ENCODE measurements at places on chromosomes 11 and 22.

GRCh38 chr11:289398-289711, 429 bp downstream of the PGGHG start:
- DNase-seq, result no peak

GRCh38 chr22:22507743-22508273, 734 bp downstream of the ZNF280B start:
- no peak for DNase-seq

GRCh38 chr11:119583585-119583984, 145.4 kb downstream of the NECTIN1 start:
- DNase-seq, result no peak

DNA sequence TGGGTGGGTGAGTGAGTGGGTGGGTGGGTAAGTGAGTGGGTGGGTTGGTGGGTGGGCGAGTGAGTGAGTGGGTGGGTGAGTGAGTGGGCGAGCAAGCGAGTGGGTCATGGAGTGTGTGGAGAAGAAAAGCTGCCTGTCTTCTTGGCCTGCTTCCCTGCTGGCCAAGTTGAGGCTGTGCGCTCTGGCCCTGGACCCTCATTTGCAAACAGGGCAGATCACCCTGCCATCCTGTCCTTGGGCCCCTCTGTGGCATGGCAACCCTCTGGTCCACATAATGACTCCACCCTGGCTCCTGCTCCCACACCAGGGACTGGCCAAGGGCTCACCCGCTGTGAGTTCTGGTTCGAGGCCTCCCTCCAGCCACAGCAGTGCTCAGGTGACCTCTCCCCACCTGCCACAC, 35.1 kb downstream of the CAPN1 start:
- DNase-seq, result no peak

- DNase-seq, result no peak
Measured at GRCh38 chr11:111720801-111721494, 45.2 kb downstream of the PPP2R1B start.

Measured in SW 1271 (cell line).